ENCODE measurements at places on chromosomes 4 and X.

DNA sequence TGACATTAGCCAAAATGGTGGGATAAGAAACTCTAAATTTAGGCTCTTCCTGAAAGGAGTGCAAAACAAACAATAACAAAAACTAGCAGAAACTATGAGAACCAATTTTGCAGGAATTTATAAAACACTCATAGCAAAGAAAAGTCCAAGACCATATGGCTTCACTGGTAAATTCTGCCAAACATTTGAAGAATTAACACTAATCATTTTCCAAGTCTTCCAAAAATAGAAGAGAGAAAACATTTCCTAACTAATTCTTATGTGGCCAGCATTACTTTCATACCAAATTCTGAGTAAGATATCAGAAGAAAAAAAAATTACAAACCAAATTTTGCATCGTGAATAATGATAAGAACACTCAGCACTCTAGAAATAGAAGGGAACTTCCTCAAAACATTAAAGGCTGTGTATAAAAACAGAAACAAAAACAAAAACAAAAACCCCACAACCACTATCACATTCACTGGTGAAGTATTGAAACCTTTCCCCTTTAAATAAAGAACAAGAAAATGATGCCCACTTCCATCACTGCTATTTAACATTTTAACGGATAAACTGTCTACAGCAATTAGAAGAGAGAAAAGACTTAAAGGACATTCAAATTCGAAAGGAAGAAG is 524.3 kb upstream of the GALNTL6 start:
- DNase-seq = no peak

- no peak for DNase-seq
These were observed 52.4 kb downstream of the ITIH6 start for GRCh38 chrX:54745676-54746075.

DNA sequence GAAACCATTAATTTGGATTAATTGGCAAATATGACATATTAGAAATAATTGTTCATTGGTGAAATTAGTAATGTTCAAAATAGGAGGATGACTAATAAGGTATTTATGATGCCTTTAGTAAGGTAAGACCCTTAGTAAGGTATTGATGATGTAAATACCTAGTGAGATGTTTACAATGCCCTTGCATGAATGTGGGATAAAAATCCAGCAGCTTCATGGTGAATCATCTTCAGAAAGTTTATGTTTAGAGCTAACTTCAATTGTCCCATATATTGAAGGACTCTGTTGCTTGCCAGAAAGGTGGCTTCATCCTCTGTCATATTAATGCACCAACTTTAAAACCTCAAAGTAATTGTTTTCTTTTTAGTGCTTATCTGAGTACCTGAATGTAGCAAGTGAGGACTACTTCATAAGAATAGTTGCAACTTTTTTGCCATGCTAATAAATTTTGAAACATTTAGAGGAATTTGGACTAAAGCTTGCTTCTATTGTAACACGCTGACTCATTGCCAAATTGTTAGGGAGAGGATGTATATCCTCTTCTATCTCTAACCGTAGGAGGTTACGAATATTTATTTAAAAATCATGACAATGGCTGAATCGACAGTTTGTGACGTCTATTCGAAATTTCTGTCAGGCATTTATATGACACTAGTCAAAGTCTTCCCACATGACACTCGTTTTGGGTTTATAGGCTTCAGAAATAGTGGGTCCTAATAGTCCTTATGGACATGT is 174.1 kb upstream of the HS3ST1 start:
- DNase-seq = no peak

GRCh38 chr4:26194764-26195163 is 126.0 kb upstream of the RBPJ start:
- DNase-seq = no peak

DNA sequence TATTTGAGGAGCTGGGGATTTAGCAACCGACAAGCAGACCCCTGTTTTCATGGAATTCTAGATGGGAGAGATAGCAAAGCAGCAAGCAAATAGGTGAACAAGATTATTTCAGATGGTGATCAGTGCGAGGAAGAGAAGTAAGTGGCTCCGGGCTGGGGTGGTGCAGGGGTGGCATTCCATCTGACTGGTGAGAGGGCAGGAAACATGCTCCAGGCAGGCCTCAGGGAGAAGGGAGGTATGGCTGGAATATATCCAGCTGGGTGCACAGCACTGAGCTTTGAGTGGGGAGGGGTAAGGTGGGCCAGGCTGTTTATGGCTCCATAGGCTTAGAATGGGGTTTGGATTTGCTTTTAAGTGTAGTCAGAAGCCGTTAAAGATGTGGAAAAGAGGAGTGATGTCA is 21.2 kb downstream of the PTTG2 start:
- DNase-seq = no peak

DNA sequence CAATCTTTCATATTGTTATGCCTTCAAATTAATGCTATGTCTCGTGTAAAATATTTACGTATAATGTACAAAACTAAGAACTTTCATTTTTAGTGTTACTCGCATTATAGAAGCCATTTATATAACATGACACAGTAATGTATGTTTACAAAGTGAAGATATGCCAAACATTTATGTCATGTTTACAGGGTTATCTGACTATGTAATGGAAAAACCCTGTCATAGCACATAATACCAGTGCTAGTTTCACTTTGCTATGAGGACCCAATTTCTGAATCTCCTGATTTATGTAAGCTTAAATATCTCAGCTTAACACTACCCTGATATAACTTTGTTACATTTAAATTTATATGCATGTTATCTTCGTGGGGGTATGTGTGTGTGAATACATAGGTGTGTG is 233.1 kb downstream of the FAT4 start:
- DNase-seq = no peak

DNA sequence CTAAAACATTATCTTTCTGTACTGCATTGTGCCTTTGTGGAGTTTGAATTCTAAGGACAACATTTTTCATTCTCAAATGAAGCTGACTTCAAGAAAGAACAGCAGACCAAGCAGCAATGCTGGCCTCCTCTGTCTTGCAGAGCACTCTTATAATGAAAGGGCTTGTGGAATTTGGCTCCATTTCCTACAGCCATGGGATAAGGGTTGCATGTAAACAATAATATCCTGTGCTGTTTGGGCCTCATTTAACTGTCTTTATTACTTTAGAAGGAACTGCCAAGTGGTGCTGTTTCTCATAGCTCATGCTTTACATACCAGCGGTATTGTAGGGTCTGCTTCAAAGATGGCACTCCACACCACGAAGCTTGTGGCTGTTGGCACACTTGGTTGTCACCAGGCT is 111.4 kb upstream of the EOLA2 start:
- DNase-seq = no peak

DNA sequence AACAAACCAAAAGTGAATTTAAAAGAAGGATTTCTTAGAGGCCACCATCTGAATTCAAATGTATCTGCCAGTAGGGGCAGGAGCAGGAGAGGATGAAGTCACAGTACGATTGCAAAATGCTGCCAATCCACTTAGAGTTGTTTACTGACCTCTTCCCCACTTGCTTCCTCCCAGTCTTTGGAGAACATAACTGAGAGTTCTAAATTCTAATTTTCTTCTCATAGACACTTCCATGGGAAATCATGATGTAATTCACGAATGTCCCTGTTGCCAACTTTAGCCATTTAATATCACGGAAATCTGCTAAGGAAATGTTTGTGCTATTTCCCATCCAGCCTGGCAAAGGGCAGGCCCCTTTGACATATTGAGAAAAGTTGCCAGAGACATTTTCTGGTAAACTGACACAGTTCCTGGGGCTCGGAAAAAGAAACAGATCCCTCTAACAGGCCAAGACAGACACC is 33.6 kb upstream of the NOCT start:
- DNase-seq = no peak

GRCh38 chr4:69524706-69525105 is 29.0 kb upstream of the UGT2B4 start:
- no peak for DNase-seq

DNA sequence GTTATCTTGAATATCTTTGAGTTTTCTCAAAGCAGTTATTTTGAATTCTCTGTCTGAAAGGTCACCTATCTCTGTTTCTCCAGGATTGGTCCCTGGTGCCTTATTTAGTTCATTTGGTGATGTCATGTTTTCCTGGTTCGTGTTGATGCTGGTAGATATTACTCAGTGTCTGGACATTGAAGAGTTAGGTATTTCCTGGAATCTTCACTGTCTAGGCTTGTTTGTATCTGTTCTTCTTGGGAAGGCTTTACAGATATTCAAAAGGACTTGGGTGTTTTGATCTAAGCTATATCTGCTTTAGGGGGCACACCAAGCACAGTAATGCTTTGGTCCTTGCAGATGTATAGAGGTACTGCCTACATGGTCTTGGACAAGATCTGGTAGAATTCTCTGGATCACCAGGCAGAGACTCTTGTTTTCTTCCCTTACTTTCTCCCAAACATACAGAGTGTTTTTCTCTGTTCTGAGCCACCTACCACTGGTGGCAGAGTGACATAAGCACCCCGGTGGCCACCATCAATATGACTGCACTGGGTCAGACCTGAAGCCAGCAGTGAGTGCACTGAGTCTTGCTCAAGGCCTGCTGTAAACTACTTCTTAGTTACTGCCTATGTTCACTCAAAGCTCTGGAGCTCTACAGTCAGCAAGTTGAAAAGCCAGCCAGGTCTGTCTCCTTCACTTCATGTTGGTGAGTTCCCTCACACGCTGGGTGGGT is 193.5 kb upstream of the AMOT start:
- DNase-seq = no peak

GRCh38 chrX:38211891-38212635 is 8.6 kb downstream of the SRPX start:
- DNase-seq = no peak

- no peak for DNase-seq
These were observed 1.1 kb downstream of the KLHL15 start for GRCh38 chrX:24025741-24026403.

GRCh38 chr4:79134767-79135166 is 191.1 kb downstream of the NAA11 start:
- no peak for DNase-seq

DNA sequence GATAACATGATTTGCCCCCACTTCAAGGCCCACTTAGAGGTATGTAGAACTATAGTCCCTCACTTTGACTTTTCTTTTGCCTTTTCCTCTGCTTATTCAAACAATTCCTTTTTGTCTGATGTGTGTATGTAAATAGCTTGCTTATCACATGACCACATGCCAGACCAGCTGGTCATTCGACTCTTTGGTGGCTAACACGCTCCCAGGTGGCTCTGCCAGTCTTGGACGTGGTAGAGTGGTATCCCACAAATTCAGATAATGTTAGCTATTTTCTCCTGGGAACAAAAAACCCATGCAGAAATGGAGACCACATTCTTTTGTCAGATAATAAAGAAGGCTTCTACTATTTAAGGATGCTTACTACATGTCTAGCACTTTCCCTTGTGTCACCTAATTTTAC is 47.9 kb downstream of the ARHGAP24 start:
- no peak for DNase-seq

- no peak for DNase-seq
These were observed 26.0 kb downstream of the LRP2BP start for GRCh38 chr4:185369731-185370130.

DNA sequence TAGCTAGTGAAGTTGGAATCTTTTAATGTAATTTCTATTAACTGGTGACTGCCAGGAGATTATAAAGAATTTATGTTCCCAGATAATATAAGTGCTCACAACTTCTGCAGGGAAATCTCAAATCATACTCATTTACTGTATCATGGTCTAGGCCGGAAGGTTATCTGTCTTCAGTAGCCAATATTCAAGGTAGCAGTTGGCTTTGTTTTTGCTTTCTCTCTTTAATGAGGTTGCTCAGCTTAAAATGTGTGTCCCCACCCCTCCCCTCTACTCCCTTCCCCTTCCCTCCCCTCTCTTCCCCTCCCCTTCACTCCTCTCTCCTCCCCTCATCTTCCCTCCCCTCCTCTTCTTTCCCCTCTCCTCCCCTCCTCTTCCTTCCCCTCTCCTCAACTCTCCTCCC is 117.6 kb downstream of the HPGD start:
- no peak for DNase-seq

DNA sequence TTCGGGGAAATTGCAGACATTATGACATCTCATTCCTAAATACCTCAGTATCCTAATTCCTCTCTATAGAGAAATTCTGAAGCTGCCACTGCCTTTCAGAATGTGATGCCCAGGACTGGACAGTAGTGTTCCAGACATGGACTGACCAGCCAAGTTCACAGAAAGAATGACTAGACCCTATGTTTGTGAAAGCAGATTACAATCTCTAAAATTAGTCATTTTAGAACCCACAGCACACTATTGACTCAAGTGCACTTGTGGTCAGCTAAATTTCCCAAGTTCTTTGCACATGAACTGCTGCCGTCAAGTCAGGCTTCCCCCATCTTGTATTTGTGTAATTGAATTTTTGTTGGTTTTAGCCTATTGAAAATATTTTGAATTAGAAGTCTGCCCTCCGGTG is 81.0 kb upstream of the ESX1 start:
- no peak for DNase-seq
